ENCODE measurements at places on chromosomes 12 and 14. TPM values are rescaled to one million over a fixed set of nuclear protein-coding genes. Genes with fewer than 3 reads are reported as not detected.

The CEP83 gene
- polyA plus RNA-seq = 25.8 TPM

The PAH gene
- 111 TPM for polyA plus RNA-seq

The OTOGL gene
- 0.57 TPM for polyA plus RNA-seq

The KRT83 gene
- not detected for polyA plus RNA-seq

The KRT5 gene
- 1.9 TPM for polyA plus RNA-seq

DNA sequence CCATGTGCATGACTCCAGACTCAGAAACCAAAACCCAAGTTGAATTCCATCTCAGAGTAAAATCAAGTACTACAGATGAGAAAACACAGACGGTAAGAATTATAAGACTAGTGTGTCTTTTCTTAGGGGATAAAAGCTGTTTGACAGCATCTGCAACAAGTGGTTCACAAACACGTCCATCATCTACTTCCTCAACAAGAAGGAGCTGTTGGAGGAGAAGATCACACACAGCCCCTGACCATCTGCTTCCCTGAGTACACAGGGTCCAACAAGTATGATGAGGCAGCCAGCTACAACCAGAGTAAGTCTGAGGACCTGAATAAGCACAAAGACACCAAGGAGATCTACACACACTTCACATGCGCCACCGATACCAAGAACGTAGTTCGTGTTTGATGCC, 110.7 kb upstream of the ATF7IP start:
- no peak for DNase-seq

GRCh38 chr12:11569716-11570115, 79.8 kb upstream of the ETV6 start:
- no peak for DNase-seq

GRCh38 chr12:64742416-64742815, 16.8 kb downstream of the GNS start:
- no peak for DNase-seq

Measured in right renal pelvis (tissue), 4 donors.